ENCODE measurements at places on chromosomes 4 and X.

- DNase-seq = no peak
Observed at GRCh38 chr4:79174490-79175252, 151.2 kb downstream of the NAA11 start.

DNA sequence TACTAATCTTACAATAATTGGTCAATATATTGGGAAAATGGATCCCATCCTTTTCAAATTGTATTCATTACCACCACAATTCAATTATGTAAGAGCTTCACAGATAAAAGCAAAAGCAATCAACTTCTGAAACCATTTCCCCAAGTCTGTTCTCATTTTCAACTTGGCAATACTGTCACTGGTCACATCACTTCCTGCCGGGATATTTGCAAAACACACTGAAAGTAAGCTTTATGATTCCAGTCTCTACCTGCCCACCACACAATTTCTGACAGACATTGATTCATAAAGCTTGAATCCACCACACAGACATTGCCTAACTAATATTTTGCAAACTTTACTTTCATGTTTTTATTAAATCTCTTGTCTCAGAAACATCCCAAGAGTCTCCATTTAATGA, 53.6 kb downstream of the LIN54 start:
- no peak for DNase-seq

DNA sequence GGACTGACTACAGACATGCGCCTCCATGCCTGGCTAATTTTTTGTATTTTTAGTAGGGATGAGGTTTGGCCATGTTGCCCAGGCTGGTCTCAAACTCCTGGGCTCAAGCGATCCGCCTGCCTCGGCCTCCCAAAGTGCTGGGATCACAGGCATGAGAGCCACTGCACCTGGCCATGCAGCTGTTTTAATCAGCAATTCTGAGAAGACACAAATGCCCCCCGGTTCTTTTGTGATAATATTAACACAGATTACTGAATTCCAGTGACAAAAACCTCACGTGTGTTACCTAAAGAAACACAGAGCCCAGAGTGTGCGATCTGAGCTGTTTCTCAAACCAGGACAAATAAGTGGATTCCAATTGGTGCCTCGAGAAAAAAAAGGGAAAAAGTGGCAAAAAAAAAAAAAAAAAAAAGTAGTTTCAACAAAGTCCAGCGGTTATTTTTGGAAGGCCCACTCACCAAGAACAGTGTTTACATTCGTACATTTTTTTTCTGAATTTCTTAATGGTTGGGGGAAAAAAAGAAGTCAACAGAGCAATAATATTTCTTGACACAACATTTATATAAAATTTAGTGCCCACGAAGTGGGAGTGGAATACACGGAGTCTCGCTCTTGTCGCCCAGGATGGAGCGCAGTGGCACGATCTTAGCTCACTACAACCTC, 17.2 kb downstream of the DHRSX start:
- DNase-seq = peak; percentile 51

DNA sequence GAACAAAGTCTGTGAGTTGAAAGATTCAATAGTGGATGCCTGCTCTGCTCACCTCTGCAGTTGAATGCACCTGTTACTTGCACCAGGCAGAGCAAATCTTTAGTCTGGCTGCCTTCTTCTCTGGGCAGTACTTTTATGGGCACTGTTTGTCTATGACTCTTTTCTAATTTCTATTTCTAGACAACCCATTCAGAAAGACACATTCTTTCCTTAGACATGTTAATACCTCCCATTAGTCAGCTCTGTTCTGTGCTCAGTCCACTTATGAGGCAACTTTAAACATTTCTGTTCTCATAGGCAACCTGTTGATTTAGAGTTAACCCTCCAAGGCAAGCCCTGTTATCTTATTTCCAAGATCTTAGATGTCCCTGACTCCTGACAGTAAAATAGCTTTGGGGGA, 108.9 kb downstream of the SYNPO2 start:
- no peak for DNase-seq

- DNase-seq = no peak
Observed at GRCh38 chr4:138007572-138007971, 234.6 kb downstream of the SLC7A11 start.

- no peak for DNase-seq
Observed at GRCh38 chrX:20409991-20410390, 143.3 kb upstream of the RPS6KA3 start.

- no peak for DNase-seq
Observed at GRCh38 chr4:154631828-154632227, 19.4 kb upstream of the FGG start.

DNA sequence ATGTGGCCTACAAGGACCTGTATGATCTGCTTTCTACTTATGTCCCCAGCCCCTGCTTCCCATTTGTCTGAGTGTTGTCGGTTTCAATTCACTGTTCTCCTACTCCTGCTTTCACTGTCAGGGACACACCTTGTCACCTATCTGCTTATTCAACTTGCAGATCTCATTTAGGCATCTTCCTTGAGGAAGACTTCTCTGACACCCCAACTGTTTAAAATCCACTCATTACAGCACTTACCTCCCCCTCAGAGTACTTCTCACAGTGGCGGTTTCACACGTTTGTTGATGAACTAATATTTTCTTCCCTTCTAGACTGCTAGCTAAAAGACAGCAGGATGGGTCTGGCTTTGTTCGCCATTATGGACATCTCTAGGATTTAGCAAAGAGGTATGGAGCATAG, 279.9 kb upstream of the TET2 start:
- DNase-seq = no peak

- no peak for DNase-seq
Observed at GRCh38 chrX:71103110-71103983, 3.2 kb downstream of the CXorf65 start.

DNA sequence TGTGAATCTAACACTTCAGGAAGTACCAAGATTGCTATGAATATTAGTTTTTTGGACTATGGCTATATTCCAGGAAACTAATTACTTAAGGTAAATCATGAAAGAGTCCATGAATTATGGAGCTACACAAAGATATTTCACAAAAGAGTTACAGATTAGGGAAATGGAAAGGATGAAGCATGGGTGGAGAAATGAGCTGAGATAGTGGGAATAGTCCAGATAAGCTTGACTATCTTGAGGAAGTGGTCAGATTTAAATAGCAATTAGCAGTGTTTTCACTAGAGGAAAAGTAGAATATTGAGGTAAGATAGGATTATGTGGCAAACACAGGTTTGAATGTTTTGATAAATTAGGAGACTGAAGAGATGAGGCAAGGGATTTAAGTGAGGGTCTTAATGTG, 42.1 kb upstream of the C1GALT1C1 start:
- DNase-seq = no peak
